ENCODE measurements at places on chromosomes 5 and 9.

DNA sequence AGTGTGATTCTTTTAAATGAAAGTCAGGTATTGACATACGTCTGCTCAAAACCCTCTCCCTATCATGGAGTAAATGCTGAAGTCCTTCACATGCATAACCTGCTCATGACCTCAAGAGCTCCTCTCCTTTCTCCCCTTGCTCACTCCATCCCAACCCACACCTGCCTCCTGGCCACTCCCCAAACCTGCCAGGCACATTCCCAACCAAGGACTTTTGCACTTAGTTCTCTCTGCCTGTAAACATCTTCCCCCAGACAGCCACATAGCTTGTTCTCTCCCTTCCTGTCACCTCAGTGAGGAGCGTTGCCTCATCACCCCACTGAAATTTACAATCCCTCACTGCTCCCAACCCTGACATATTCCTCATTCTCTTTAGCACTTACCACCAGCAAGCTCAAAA, 8.7 kb downstream of the SETD9 start:
- no peak for DNase-seq

GRCh38 chr9:115413304-115413703, 295.3 kb upstream of the TNC start:
- DNase-seq: no peak

DNA sequence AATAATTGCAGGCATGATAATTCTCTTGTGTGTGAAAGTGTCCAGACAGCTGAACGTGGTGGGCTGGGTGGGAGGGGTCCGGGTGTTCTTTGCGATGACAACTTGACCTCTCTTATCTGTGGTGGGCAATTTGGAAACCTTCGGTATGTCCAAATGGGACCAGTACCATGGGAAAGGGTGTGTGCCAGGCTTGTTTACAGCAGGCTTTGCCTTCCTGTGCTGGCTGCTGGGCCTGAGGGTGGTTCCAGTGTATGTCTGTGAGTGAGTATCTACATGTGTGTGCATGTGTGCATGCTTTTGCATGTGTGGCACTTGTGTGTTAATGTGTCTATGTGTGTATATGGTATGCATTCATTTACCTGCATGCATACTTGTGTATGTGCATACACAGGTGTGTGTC, 166.4 kb downstream of the GADD45G start:
- no peak for DNase-seq

DNA sequence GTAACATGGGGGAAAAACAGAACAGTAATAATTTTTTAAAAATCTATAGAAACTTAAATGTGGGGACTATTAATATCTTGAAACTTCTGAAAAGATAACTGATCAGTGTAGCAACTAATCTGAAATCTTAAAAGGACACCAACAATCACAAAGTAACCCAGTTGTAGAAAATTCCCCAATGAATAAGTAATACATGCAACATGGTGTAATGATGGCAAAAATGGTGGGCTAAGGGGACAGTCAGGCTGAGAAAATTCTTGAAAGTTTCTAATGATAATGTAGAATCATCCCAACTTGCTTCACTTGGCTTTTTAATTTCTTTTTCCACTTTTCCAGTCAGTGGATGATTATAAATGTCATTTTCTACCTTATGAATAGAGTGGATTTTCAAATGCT, 5.4 kb downstream of the NFIL3 start:
- DNase-seq: no peak
